Fibroblast of skin of right quadriceps (primary cell): ENCODE measurements at places on chromosomes 6 and 20.

DNA sequence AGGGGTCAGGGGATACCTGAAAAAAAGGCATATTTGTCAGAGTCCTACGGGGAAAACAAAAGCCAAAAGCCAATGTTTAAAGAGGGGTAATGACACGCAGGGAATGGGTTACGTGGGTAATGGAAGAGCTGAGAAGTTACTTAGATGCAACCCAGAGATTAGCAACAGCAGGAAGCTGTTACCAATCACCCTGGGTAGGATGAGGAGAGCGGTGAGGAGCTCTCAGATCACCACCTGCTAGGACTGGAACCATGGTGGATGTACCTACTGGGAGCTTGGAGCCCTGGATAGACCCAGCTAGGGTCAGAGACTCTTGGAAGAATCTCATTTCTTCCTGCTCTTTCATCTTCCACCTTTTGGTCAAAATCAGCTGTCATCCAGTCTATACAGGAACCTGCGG is 51.2 kb upstream of the RNF24 start:
- no peak for DNase-seq

- DNase-seq = no peak
These were observed 57.0 kb downstream of the PRR18 start for GRCh38 chr6:166251211-166251610.

- no peak for DNase-seq
These were observed 126.8 kb upstream of the BEND6 start for GRCh38 chr6:56827908-56828649.

GRCh38 chr6:116461331-116461931 is at the start of gene CALHM6:
Gene CALHM6 (plus strand): TSS chr6:116461375. CDS start chr6:116461930, 555 bp downstream.
- DNase-seq = no peak

DNA sequence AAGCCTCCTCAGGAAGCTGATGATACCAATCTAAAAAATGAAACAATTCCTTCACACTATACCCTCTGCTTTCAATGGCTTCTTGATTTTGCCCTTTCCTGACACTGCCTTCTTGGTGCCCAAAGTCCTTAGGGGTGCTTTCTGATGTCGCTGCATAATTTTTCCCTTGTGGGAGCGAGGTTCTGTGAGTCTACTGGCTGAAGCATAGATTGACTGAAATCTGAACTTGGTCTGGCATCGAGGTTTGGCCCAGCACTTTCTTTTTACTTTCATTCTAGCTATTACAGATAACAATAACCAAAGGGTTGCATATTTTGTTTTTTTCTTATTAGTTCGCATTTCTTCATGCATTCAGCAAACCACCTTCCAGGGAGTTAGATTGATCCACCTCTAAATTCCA is 65.8 kb downstream of the E2F3 start:
- no peak for DNase-seq

GRCh38 chr6:160134779-160135547 is 13.3 kb downstream of the SLC22A1 start:
- no peak for DNase-seq

GRCh38 chr6:52641826-52642225 is 29.1 kb upstream of the TMEM14A start:
- no peak for DNase-seq

DNA sequence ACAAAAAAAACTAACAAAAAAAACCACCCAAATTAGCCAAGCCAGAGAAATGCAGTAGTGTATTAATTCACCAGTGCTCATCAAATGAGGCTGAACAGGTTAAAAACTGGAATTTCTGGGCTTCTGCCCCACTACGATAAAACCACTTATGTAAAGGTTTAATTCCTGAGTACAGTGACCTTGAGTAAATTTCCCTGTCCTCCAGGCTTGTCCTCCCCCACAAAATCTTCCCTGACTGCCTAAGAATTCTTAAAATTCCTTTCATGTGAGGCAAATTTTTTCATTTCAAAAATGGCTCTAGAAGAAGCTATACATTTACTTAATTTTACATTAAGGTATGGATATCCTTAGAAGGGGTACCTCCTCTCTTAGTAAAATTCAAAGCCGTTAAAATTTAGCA is 80.1 kb upstream of the ID4 start:
- DNase-seq = peak; percentile 79

DNA sequence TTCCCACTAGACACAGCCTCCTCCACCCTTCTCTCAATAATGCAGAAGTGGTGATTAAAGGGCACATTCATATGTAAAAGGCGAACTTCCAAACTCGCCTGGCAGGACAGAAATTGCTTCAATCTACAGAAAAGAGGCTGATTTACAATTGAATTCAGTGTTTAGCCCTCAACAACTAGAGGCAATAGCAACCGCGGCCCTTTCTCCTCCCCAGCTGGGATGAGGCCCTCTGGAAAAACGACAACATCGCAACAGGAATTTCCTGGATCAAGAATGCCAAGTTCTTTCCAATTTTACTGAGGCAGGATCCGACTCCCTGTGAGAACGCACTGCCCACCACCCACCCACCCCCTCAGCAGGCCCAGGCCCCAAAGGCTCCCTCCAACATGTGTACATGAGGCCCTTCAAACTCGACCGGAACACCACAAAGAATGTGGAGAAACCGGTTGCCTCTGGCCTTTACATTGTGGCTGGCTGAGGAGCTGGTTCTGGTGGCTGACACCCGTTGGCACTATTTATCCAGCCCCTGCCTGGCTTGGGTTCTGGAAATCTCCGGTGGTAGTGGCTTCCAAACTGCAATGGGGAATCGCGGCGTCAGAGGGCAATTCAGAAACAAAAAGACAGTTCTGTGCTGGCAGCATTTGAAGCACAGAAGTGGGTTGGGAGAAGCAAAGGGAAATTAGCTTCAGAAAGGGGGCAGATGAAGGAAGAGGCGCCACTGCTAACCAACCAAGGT is 36.8 kb downstream of the ZMYND8 start:
- peak; percentile 86 for DNase-seq

- peak; percentile 97 for DNase-seq
These were observed 84.0 kb upstream of the TULP1 start for GRCh38 chr6:35596448-35597442.

GRCh38 chr20:46683668-46683938 is 5.6 kb downstream of the TP53RK start:
- no peak for DNase-seq

GRCh38 chr20:50601511-50602431 is 89.6 kb downstream of the RIPOR3 start:
- DNase-seq = no peak

- DNase-seq = no peak
These were observed 116.8 kb downstream of the MBOAT1 start for GRCh38 chr6:20095436-20095835.

- DNase-seq = no peak
These were observed 5.4 kb downstream of the METTL24 start for GRCh38 chr6:110352563-110353262.
